Hepatocyte (in vitro differentiated cells): ENCODE measurements at places on chromosomes 13 and 19. TPM values are rescaled to one million over a fixed set of nuclear protein-coding genes. Genes with fewer than 3 reads are reported as not detected.

The SMIM17 gene
- not detected in 2 replicates for total RNA-seq

The SHFL gene
- 26.0 and 28.7 TPM in 2 replicates for total RNA-seq

The OR7A5 gene
- total RNA-seq = not detected in 2 replicates

The ZNF154 gene
- 10.7 and 11.1 TPM in 2 replicates for total RNA-seq

The OR10H1 gene
- total RNA-seq = not detected in 2 replicates

The BEST2 gene
- not detected in 2 replicates for total RNA-seq

The FFAR2 gene
- 0.16 and 0.20 TPM in 2 replicates for total RNA-seq
